ENCODE measurements at places on chromosomes 11 and 22. TPM values are rescaled to one million over a fixed set of nuclear protein-coding genes. Genes with fewer than 3 reads are reported as not detected.
A peak's percentile ranks its signal among the peaks of the same experiment; 100 is the strongest.

Gene KRTAP5-1
- total RNA-seq = not detected

Gene SCUBE2
- 5.0 TPM for total RNA-seq

Gene APLNR
- total RNA-seq = not detected

DNA sequence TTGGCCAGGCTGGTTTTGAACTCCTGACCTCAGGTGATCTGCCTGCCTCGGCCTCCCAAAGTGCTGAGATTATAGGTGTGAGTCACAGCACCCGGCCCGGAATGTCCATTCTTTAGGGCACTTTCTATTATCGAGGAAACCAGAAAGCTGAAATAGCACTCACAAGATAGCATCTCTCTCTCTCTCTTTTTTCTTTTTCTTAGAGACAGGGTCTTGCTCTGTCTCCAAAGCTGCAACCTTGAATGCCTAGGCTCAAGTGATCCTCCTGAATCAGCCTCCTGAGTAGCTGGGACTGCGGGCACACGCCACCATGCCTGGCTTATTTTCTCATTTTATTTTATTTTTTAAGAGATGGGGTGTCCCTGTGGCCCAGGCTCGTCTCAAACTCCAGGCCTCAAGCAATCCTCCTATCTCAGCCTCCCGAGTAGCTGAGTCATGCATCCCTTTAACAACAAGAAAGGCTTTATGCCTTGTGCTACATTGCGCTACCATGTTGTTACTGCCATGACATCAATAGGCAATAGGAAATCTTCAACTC is 7.2 kb upstream of the EED start:
- H3K27ac ChIP-seq = no peak overlapping the region
- DNase-seq = no peak
- H3K36me3 ChIP-seq = no peaks in the 10 kb centered on the region
- no peak overlapping the region for H3K4me3 ChIP-seq
- H3K27me3 ChIP-seq = peaks cover 8% of the 10 kb centered on the region

DNA sequence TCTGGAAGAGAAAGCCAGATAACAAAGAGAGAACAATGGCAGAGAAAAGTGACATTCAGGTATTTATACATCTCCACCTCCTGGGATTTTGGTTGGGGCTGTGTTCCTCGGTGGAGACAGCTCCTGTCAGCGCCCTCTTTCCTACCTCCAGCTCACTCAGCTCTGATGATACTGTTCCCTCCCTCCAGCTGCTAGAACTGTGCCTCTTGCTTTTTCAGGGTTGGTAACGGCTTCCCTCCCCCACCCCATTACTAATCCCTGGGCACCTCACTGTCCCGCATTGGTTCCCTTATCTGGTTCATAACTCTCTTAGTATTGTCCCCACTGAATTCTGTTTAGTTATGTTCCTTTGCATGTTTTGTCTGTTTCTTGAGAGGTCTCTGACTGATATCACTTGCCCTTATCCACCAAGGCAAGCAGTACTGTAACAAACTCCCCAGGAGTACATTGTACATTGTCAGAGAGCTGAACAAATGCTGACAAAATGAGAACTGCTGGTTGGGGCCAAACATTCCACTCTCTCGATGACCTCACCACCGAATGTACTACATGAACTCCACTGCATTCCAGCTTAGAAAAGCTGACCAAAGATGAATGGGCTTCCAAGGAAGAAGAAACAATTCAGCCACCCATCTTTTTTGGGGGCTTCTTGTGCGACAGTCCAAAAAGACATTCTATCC is 5.7 kb upstream of the FBXO3 start:
- H3K27me3 ChIP-seq = peaks cover 14% of the 10 kb centered on the region
- H3K4me3 ChIP-seq = no peak overlapping the region
- DNase-seq = no peak

DNA sequence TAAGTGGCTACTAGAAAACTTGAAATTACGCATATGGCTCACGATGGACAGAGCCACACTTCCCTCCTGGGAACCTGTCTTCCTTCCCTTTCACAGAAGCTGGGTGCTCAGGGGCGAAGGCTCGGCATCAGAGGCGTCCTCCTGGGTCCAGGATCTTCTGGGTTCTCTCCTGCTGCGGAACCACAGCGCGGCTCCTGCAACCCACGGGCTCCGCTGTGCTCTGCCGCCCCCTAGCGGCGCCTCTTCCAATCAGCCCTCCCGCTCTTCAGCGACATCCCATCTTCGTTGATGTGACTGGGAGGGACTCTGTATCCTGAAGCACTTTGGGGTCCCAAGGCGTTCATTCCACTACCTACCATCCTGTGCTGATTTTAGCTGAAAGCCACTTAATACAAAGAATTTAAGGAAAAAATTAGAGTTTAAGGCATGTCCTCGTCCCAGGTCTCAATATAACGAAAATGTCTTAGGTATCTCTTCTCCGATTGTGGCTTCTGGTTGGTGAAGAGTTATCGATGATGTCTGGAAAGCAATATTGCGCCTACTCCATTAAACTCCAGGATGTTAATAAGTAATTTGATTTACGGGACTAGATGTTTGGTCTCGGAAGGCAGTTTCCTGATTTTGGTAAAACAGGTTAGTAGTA is 14.8 kb upstream of the RPS3 start:
- peak overlapping the region; percentile 49 for H3K4me3 ChIP-seq
- no peak overlapping the region for H3K27ac ChIP-seq
- peaks cover 26% of the 10 kb centered on the region for H3K4me1 ChIP-seq
- H3K36me3 ChIP-seq = no peaks in the 10 kb centered on the region

GRCh38 chr11:102287964-102288724 is 29.1 kb upstream of the BIRC3 start:
- peak overlapping the region; percentile 52 for H3K4me3 ChIP-seq
- peaks cover 30% of the 10 kb centered on the region for H3K4me1 ChIP-seq

GRCh38 chr11:95299078-95299679 is 68.2 kb upstream of the SESN3 start:
- peaks cover 2% of the 10 kb centered on the region for H3K27me3 ChIP-seq
- H3K4me3 ChIP-seq = no peak overlapping the region
- H3K4me1 ChIP-seq = peaks cover 8% of the 10 kb centered on the region
- DNase-seq = no peak
- H3K27ac ChIP-seq = no peak overlapping the region

DNA sequence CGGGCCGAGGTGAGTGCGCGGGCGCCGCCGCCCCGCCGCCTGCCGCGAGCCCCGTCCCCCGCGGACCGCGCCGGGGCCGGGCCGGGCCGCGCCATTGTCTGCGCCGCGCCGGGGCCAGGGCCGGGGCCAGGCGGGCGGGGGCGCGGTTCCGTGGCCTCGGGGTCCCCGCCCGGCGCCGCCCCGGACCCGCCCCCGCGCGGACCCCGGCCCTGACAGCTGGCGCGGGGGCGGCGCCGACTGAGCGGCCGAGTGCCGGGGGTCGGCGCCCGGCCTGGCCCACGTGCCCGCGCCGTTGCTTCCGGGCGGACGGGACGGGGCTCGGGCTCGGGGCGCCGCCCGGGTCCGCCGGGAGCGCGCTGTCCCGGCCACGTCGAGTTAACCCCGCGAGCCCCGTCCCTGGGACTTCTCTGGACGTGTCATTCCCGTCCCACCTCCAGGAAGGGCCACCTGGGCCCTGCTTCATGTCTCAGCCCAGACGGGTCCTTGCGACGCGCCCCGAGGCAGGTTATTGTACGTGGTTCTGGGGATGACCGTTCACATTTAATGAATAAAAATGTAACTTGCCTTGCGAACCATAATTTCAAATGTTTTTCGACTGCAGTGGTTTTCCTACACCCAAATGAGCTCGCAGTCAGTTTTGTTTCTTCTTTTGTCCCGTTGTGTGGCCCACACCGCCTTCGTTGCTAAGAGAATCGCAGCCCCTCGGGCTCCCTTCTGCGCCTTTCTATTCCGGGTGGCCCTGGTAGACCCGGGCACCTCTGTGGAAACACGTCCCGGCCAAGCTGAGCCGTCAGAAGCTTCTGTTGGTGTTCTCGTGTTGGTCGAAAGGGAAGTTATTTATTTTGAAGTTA is 562 bp downstream of the ZBED4 start:
- peak overlapping the region; percentile 96 for H3K27ac ChIP-seq
- peaks cover 6% of the 10 kb centered on the region for H3K27me3 ChIP-seq
- H3K36me3 ChIP-seq = peaks cover 3% of the 10 kb centered on the region
- peak overlapping the region; percentile 87 for H3K4me3 ChIP-seq
- H3K4me1 ChIP-seq = peaks cover 36% of the 10 kb centered on the region
- DNase-seq = no peak

DNA sequence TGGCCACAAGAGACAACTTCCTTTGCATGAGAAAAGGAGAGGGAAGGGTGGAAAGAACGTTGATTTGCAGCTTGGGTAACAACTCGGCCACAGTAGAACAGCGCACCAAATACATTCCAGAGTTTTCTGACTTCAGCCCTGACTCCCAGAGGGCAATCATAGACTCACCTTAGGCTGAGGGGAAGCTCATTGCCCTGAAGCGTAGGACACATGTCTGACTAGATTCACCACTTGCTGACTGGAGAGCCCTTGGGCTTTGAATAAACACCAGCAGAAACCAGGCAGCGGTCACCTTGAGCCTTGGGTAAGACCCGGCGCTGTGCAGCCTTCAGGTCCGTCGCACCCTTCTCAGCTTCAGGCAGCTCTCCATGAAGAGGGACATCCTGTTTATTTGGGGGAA is 151.8 kb upstream of the GRIA4 start:
- no peaks in the 10 kb centered on the region for H3K4me1 ChIP-seq
- no peak for DNase-seq
- H3K27ac ChIP-seq = no peak overlapping the region

- peaks cover 2% of the 10 kb centered on the region for H3K36me3 ChIP-seq
- peaks cover 9% of the 10 kb centered on the region for H3K4me1 ChIP-seq
- H3K4me3 ChIP-seq = no peak overlapping the region
- H3K27me3 ChIP-seq = no peaks in the 10 kb centered on the region
Observed at GRCh38 chr22:26812731-26813130, 155.3 kb downstream of the MIAT start.

DNA sequence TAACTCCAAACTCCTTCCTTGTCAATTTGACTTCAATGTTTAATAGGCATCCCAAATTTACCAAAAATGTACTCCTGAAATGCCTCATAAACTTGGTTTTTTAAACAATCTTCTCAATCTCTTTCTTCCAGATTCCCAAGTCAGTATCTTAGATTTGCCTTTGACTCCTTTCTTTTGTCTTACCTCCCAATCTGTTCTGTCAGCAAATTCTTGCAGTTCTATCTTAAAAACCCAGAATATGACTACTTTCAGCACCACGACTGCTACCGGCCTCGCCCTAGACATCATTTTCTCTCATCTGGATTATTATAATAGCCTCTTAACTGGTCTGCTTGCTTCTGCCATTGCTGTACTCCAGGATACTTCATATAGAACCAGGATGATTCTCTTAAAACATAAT is 7.9 kb downstream of the NLRP14 start:
- no peaks in the 10 kb centered on the region for H3K4me1 ChIP-seq
- H3K36me3 ChIP-seq = no peaks in the 10 kb centered on the region
- H3K27ac ChIP-seq = no peak overlapping the region
- DNase-seq = no peak
- no peak overlapping the region for H3K4me3 ChIP-seq
- H3K27me3 ChIP-seq = peaks cover 17% of the 10 kb centered on the region

- DNase-seq = no peak
- H3K4me1 ChIP-seq = peaks cover 8% of the 10 kb centered on the region
- no peaks in the 10 kb centered on the region for H3K27me3 ChIP-seq
- no peak overlapping the region for H3K27ac ChIP-seq
- no peak overlapping the region for H3K4me3 ChIP-seq
Observed at GRCh38 chr11:34432822-34433221, 5.9 kb upstream of the CAT start.

GRCh38 chr11:57456960-57457642 is 3.2 kb upstream of the RTN4RL2 start:
- peaks cover 58% of the 10 kb centered on the region for H3K27me3 ChIP-seq
- H3K4me3 ChIP-seq = no peak overlapping the region
- no peaks in the 10 kb centered on the region for H3K36me3 ChIP-seq
- no peak for DNase-seq

GRCh38 chr11:15119826-15120225 is 5.1 kb downstream of the INSC start:
- no peak for DNase-seq
- H3K4me3 ChIP-seq = no peak overlapping the region
- H3K27ac ChIP-seq = no peak overlapping the region

GRCh38 chr11:15216678-15217077 is 102.0 kb downstream of the INSC start:
- no peaks in the 10 kb centered on the region for H3K36me3 ChIP-seq
- H3K27me3 ChIP-seq = peaks cover 8% of the 10 kb centered on the region
- no peak overlapping the region for H3K27ac ChIP-seq
- DNase-seq = no peak
- H3K4me3 ChIP-seq = no peak overlapping the region
- no peaks in the 10 kb centered on the region for H3K4me1 ChIP-seq

GRCh38 chr11:133388975-133389568 is 143.2 kb downstream of the OPCML start:
- no peak for DNase-seq
- no peaks in the 10 kb centered on the region for H3K4me1 ChIP-seq
- no peak overlapping the region for H3K4me3 ChIP-seq
- no peaks in the 10 kb centered on the region for H3K36me3 ChIP-seq

DNA sequence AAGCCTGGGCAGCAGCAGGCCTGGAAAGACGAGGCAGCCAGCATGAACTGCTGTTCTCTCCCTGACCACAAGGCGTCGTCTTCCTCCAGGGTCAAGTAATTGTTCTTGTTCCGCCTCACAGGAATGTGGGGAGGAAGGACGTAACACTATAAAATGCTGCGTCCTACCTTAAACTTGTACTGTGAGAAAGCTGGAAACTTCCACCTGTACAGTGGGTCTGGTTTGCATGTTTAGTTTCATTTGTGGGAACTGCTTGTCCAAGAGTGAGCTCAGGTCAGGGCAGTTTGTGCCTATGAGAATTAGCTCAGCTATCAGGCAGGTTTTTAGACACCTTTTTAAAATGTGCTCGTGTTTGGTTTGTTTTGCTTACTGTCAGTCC is 55.2 kb downstream of the PANX1 start:
- peak overlapping the region; percentile 55 for H3K27ac ChIP-seq
- peaks cover 34% of the 10 kb centered on the region for H3K4me1 ChIP-seq
- no peak overlapping the region for H3K4me3 ChIP-seq
- H3K36me3 ChIP-seq = peaks cover 19% of the 10 kb centered on the region
- no peaks in the 10 kb centered on the region for H3K27me3 ChIP-seq
- no peak for DNase-seq

GRCh38 chr11:39221550-39222138 is 2237.8 kb downstream of the LRRC4C start:
- no peak for DNase-seq
- H3K27ac ChIP-seq = no peak overlapping the region
- H3K4me1 ChIP-seq = no peaks in the 10 kb centered on the region
- no peak overlapping the region for H3K4me3 ChIP-seq

- peaks cover 39% of the 10 kb centered on the region for H3K4me1 ChIP-seq
- H3K36me3 ChIP-seq = peaks cover 3% of the 10 kb centered on the region
- peak overlapping the region; percentile 83 for H3K4me3 ChIP-seq
- H3K27ac ChIP-seq = peak overlapping the region; percentile 90
- no peak for DNase-seq
Observed at GRCh38 chr22:31083923-31084810, 3.0 kb downstream of the SMTN start.

DNA sequence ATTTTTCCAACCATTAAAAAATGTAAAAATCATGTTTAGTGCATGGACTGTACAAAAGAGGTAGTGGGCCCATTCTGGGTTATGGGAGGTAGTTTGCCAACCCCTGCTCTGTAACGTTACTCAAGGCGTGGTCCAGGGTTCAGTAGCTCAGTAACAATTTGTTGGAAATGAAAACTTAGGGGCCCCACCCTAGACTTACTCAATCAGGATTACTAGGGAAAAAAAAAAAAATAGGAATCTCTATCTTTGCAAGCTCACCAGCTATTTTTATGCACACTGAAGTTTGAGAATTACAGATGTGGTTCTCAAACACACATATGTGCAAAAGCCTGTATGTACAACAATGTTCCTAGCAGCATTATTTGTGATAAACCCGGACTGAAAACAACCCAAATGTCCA is 17.3 kb upstream of the LMO2 start:
- H3K4me3 ChIP-seq = no peak overlapping the region
- no peak for DNase-seq
- peaks cover 7% of the 10 kb centered on the region for H3K4me1 ChIP-seq
- no peaks in the 10 kb centered on the region for H3K36me3 ChIP-seq
- H3K27me3 ChIP-seq = peaks cover 9% of the 10 kb centered on the region

Measured in chondrocyte (in vitro differentiated cells).